ENCODE measurements at places on chromosomes 6 and 20. TPM values are rescaled to one million over a fixed set of nuclear protein-coding genes. Genes with fewer than 3 reads are reported as not detected.

PRDM13 gene
- not detected for polyA plus RNA-seq

VGLL2 gene
- polyA plus RNA-seq: 82.7 TPM

MLN gene
- not detected for polyA plus RNA-seq

EPPIN gene
- 0.12 TPM for polyA plus RNA-seq

ABHD16B gene
- polyA plus RNA-seq: not detected

ADGRF1 gene
- 0.08 TPM for polyA plus RNA-seq

BPIFB1 gene
- polyA plus RNA-seq: not detected

CAPN11 gene
- 0.61 TPM for polyA plus RNA-seq

TSBP1 gene
- polyA plus RNA-seq: not detected

CAGE1 gene
- 0.06 TPM for polyA plus RNA-seq

DUSP15 gene
- 3.0 TPM for polyA plus RNA-seq

ID1 gene
- polyA plus RNA-seq: 22.8 TPM
